ENCODE measurements at places on chromosomes 1 and 21. TPM values are rescaled to one million over a fixed set of nuclear protein-coding genes. Genes with fewer than 3 reads are reported as not detected.

DNA sequence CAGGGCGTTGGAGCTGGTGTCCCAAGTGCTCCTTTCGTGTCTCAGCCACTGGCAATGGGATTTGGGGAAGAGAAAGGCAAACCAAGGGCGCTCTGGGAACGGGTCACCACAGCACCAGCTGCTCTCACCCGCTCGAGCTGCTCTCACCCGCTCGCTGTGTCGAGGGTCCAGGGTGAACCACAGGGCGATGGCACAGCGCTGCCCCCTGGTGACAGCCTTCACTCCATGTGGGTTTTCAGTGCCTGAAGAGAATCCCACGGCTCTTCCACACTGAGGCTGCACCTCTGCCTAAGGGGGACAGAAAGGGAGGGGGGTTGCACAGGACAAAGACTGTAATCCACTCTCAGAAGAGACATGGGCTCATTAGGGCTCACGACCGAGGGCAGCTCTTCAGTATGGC lies 7.1 kb upstream of the CLDN19 start:
- peak; percentile 55 for DNase-seq
- H3K4me3 ChIP-seq: no peak overlapping the region
- no peaks in the 10 kb centered on the region for H3K4me1 ChIP-seq
- H3K36me3 ChIP-seq: peaks cover 18% of the 10 kb centered on the region
- H3K27me3 ChIP-seq: no peaks in the 10 kb centered on the region

- H3K36me3 ChIP-seq: no peaks in the 10 kb centered on the region
- peaks cover 48% of the 10 kb centered on the region for H3K27me3 ChIP-seq
- H3K4me3 ChIP-seq: peak within 1 kb of the TSS; percentile 7
- no peak within 1 kb of the TSS for H3K27ac ChIP-seq
- peak; percentile 19 for DNase-seq
- peaks cover 2% of the 10 kb centered on the region for H3K4me1 ChIP-seq
Measured at GRCh38 chr1:156368889-156369684, at the start of gene RHBG. TSS of gene RHBG (plus strand) at chr1:156369211. CDS start at chr1:156369250, 39 bp downstream.

DNA sequence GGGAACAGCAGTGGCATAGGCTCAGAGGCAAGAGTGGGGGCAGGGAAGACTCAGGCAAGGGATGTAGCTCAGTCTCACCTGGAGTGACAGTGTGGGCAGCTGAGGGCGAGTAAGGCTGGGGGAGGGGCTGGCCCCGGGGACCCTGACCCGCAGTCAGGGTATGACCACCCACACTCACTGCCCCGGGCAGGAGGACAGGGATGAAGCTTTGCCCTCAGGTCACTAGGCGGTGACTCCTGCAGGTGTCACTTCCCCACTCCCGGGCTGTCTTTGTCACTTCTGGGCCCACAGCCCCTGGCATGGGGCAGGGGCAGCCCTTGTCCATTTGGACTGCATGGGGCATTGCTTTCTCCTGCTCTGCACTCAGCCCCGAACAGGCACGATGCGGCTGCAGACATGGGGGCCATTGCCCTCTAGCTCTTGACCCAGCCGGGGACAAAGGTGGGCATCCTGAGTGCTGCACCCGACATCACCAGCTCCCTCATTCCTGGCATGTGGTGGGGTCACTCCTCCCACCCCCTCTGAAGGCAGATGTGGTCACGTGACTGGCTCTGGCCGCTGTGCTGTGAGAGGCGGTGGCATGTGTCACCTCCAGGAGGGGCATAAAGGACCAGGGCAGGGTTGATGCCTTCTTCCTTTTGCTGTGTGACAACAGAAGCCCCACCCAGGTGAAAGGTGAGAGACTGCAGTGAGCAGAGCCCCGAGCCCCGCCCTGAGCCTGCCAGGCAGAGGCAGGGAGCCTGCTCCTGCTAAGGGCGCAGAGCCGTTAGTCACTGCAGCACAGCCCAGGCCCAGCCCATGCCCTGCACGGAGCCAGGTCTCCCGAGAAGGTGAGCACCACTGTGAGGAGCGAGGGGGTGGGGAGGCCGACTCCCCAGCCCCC lies 66.0 kb downstream of the MATN1 start:
- no peak overlapping the region for H3K27ac ChIP-seq
- DNase-seq: no peak
- no peaks in the 10 kb centered on the region for H3K4me1 ChIP-seq
- no peaks in the 10 kb centered on the region for H3K36me3 ChIP-seq
- H3K27me3 ChIP-seq: peaks cover 6% of the 10 kb centered on the region

VANGL1 gene
- 1.9 TPM for total RNA-seq

PRR9 gene
- total RNA-seq: not detected

GRCh38 chr1:8374812-8375211 lies 56.9 kb downstream of the SLC45A1 start:
- peaks cover 3% of the 10 kb centered on the region for H3K36me3 ChIP-seq
- peaks cover 46% of the 10 kb centered on the region for H3K4me1 ChIP-seq
- no peaks in the 10 kb centered on the region for H3K27me3 ChIP-seq
- H3K27ac ChIP-seq: peak overlapping the region; percentile 13
- no peak overlapping the region for H3K4me3 ChIP-seq

- H3K36me3 ChIP-seq: peaks cover 9% of the 10 kb centered on the region
- H3K4me3 ChIP-seq: no peak overlapping the region
- peak; percentile 74 for DNase-seq
- H3K4me1 ChIP-seq: peaks cover 12% of the 10 kb centered on the region
Measured at GRCh38 chr1:33302325-33302724, 18.6 kb downstream of the A3GALT2 start.

- no peak overlapping the region for H3K27ac ChIP-seq
- DNase-seq: no peak
- no peaks in the 10 kb centered on the region for H3K27me3 ChIP-seq
- no peaks in the 10 kb centered on the region for H3K36me3 ChIP-seq
Measured at GRCh38 chr1:212981571-212982328, 31.4 kb downstream of the VASH2 start.

DNA sequence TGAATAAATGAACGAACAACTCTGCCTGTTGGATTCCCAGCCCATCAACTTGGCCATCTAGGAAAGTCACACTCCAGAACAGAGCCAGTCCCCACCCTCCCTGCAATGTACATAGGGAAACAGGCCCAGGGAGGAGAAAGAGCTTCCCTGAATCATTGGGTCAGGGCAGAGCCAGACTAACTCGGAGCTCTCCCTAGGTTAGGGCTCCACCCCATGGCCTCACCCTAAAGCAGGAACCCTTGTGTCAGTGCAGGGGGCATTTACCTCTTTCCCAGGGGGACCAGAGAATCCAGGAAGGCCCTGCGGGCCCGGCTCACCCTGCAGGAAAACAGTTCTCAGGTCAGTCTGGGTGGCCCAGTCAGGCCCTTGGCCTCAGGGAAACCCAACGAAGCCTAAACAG lies 11.6 kb downstream of the COL9A2 start:
- peak; percentile 34 for DNase-seq
- H3K4me1 ChIP-seq: no peaks in the 10 kb centered on the region
- no peaks in the 10 kb centered on the region for H3K27me3 ChIP-seq
- no peak overlapping the region for H3K4me3 ChIP-seq
- H3K36me3 ChIP-seq: no peaks in the 10 kb centered on the region

- H3K36me3 ChIP-seq: no peaks in the 10 kb centered on the region
- H3K4me1 ChIP-seq: peaks cover 8% of the 10 kb centered on the region
- no peaks in the 10 kb centered on the region for H3K27me3 ChIP-seq
- no peak overlapping the region for H3K4me3 ChIP-seq
- no peak for DNase-seq
- no peak overlapping the region for H3K27ac ChIP-seq
Measured at GRCh38 chr1:228286505-228287417, 78.9 kb downstream of the OBSCN start.

DNA sequence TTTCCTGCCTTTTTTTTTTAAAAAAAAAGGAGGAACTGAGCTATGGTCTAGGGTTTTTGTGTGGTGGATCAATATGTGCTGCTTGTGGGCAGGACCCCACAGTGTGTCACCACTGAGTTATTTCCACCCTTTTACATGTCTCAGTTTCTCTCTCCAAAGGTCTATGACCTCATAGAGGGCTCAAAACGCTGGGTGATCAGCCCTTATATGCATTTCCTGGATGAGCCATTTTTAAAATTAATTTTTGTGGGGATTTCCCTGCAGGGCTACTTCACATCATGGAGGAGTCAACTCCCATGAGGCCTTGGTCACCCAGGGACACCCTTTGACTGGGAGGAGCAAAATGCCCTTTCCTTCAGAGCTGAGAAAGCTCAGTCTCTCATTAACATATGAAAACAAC lies 20.7 kb upstream of the HAO2 start:
- H3K36me3 ChIP-seq: no peaks in the 10 kb centered on the region
- H3K27ac ChIP-seq: peak overlapping the region; percentile 44
- H3K4me1 ChIP-seq: peaks cover 7% of the 10 kb centered on the region
- peaks cover 11% of the 10 kb centered on the region for H3K27me3 ChIP-seq
- peak; percentile 63 for DNase-seq

DNA sequence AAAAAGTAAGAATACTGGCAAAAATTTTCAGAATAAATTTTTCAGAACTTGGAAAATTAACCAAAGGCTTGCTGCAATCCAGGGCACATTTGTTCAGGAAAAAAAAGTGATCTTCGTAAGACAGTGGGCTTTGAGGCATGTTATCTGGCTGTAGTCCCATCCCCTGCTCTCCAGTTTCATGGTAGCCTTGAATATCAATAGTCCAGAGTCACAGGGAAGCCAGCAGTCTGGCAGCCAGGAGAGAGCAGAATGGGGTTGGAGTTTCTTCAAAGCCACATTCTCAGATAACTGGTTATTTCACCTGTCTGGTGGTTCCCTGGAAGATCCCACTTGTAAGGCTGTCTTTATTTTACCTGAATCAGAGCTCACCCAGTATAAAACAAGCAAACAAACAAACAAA lies 669.3 kb downstream of the MATN1 start:
- no peaks in the 10 kb centered on the region for H3K36me3 ChIP-seq
- H3K4me1 ChIP-seq: no peaks in the 10 kb centered on the region
- no peak overlapping the region for H3K27ac ChIP-seq
- peaks cover 21% of the 10 kb centered on the region for H3K27me3 ChIP-seq
- H3K4me3 ChIP-seq: no peak overlapping the region

TSPAN2 gene
- total RNA-seq: 0.74 TPM

FTCD gene
- total RNA-seq: 0.85 TPM

- H3K36me3 ChIP-seq: peaks cover 86% of the 10 kb centered on the region
- peak overlapping the region; percentile 98 for H3K4me3 ChIP-seq
- no peak for DNase-seq
- peak overlapping the region; percentile 98 for H3K27ac ChIP-seq
Measured at GRCh38 chr1:92480813-92481598, 5.7 kb downstream of the GFI1 start.

GRCh38 chr1:78716186-78716585 lies 66.6 kb downstream of the IFI44 start:
- no peaks in the 10 kb centered on the region for H3K36me3 ChIP-seq
- H3K4me1 ChIP-seq: no peaks in the 10 kb centered on the region
- H3K27ac ChIP-seq: no peak overlapping the region
- H3K4me3 ChIP-seq: no peak overlapping the region

POU3F1 gene
- not detected for total RNA-seq

SYCP1 gene
- total RNA-seq: not detected

DNA sequence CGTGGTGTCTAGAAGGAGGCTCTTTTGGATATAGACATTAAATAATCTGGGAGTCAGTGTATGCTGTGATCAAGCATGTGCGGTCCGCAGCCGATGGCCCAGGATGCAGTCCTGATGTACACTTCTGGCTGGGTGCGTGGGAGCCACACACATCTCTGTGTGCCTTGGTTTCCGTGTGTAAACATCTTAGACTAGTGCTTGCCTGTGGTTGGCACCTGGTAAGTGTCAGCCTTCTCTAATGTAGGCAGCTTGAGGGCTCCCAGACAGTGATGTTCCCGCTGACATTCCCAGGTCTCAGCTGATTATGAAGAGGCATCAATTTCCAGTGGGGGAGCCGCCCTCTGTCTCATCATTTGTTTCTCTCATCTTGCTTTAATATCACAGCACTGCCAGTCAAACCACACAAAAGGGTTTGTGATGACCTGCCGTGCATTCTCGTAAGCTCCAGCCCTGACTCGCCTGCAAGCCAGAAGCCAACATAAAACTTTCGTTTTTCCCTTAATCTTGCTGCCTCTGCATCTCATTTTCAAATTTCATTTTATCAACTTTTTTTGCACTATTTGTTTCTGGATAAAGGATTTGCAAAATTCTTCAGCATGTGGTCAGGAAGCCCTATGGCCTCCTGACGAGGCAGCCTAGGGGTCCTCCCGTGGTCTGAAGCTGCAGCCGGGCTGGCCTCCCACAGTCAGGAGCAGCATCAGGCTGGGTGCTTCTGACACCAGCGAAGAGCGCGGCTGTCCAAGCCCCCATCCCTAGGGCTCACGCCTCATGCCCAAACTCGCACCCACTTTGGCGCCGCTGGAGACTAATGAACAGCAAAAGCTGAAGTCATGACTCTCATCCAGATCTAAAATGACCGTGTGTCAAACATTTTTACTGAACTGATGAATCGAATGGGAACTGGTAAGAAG lies 28.1 kb downstream of the PDE9A start:
- DNase-seq: peak; percentile 61
- no peaks in the 10 kb centered on the region for H3K27me3 ChIP-seq
- H3K4me3 ChIP-seq: no peak overlapping the region
- no peak overlapping the region for H3K27ac ChIP-seq
- peaks cover 61% of the 10 kb centered on the region for H3K4me1 ChIP-seq
- no peaks in the 10 kb centered on the region for H3K36me3 ChIP-seq

DNA sequence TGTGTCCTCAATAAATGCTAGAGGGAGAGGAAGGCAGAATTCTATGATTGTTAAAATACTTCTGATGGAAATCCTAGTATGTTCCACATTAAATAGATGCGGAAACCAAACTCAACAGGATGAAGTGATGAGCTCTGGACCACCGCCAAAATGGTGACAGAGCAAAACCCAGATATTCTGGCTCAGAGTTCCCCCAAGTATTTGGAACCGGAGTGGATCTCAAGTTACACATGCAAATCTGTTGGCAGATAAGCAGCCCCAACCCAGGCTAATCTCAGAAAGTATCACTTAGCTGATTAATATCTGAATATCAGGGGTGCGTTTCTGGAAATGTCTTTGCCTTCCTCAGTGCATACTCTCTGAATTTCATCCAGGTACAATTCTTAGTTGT lies 17.4 kb upstream of the GRHL3 start:
- H3K27me3 ChIP-seq: peaks cover 27% of the 10 kb centered on the region
- no peak for DNase-seq
- no peaks in the 10 kb centered on the region for H3K36me3 ChIP-seq
- H3K4me3 ChIP-seq: no peak overlapping the region
- no peak overlapping the region for H3K27ac ChIP-seq

RASSF5 gene
- total RNA-seq: 218 TPM

DNA sequence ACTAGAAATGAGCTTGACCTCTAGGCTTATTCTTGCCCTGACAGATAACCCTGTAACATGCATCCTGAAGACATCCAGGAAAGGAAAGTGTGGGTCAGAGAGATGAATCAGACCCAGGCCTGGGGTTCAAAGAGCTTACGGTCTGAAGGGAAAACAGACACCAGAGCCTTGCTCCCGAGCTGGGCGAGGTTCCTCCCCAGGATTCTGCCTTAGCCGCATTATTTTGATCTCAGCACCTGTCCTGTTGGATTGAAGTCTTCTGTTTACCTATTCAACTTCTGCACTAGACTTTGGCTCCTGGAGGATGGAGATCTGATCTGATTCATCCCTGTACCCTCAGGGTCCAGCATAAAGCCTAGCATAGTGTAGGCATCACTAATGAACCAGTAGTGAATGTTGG lies 1.9 kb downstream of the CYP4B1 start:
- DNase-seq: no peak
- no peak overlapping the region for H3K4me3 ChIP-seq
- no peaks in the 10 kb centered on the region for H3K4me1 ChIP-seq
- peaks cover 14% of the 10 kb centered on the region for H3K27me3 ChIP-seq
- no peaks in the 10 kb centered on the region for H3K36me3 ChIP-seq

Measured in activated CD8-positive, alpha-beta T cell treated with anti-CD3 and anti-CD28 coated beads for 36 hours (primary cell).